Stimulated activated CD8-positive, alpha-beta memory T cell treated with anti-CD3 and anti-CD28 coated beads, Interleukin-15, amount 100 ng/mL, for 1 hour (primary cell): ENCODE measurements at places on chromosomes 12 and 14.

GRCh38 chr14:93720076-93720815 is 68.0 kb downstream of the PRIMA1 start:
- DNase-seq: no peak

GRCh38 chr12:89567691-89568239 is 41.9 kb upstream of the POC1B start:
- DNase-seq: no peak

DNA sequence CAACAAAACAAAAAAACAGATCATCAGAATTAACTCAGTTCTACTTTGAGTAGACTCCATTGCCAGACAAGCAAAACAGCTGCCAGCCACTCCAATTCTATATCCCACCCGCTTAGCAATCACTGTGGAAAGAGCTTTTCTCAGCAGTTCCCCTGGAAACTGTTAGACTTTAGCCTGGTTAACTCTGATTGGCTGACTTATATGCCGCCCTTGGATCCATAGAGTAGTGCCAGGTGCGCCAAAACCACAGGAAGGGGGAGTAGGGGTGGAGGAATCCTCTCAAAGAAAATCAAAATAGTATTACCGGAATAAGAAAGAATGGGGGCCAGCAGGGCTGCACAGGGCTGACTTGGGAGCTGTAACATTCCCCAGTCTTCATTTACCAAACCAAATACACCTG is 5.4 kb upstream of the EML5 start:
- no peak for DNase-seq

GRCh38 chr12:54981796-54982195 is 2.8 kb downstream of the TESPA1 start:
- DNase-seq: no peak
